ENCODE measurements at places on chromosomes 11 and 22. TPM values are rescaled to one million over a fixed set of nuclear protein-coding genes. Genes with fewer than 3 reads are reported as not detected.

CDCA5 gene
- 14.8 TPM for total RNA-seq

SH3BP1 gene
- total RNA-seq = 11.6 TPM

DNA sequence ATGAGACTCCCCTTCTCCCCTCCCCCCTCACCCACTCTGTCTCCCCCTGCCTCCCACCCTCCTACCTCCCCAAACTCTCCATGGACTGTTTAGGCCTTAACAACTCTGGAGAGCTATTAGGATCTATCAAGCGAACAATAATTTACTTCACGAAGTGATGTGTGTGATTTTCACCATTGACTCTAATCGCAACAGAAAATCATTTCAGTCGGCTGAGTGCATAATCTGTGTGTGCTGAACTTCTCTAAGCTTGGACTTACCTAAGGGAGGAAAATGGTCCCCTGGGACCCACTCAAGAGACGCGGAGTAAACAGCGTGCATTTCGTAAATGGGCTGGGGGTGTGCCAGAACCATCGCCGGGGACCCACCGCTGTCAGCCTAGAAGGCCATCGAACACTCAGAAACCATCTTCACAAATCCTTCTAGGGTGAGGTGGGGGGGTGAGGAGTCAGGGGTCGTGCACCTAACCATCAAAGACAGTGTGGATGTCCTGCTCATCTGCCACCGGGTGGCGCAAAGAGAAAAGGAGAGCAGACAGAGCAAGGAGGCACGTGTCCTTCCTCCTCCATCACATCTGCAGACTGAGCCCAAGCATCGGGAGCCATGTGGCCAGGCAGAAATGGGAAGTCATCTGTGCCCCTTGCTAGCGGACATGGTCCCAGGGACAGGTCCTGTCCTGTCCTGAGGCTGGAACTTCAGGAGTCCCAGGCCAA lies 62.1 kb upstream of the NUP50 start:
- no peaks in the 10 kb centered on the region for H3K4me1 ChIP-seq
- no peak overlapping the region for H3K4me3 ChIP-seq
- no peak overlapping the region for H3K27ac ChIP-seq
- H3K36me3 ChIP-seq = no peaks in the 10 kb centered on the region
- peak; percentile 50 for DNase-seq

YPEL4 gene
- not detected for total RNA-seq

- H3K27me3 ChIP-seq = no peaks in the 10 kb centered on the region
- no peak for DNase-seq
- H3K4me1 ChIP-seq = no peaks in the 10 kb centered on the region
- no peak overlapping the region for H3K4me3 ChIP-seq
These were observed 25.0 kb downstream of the MTMR3 start for GRCh38 chr22:29907753-29908515.

DNA sequence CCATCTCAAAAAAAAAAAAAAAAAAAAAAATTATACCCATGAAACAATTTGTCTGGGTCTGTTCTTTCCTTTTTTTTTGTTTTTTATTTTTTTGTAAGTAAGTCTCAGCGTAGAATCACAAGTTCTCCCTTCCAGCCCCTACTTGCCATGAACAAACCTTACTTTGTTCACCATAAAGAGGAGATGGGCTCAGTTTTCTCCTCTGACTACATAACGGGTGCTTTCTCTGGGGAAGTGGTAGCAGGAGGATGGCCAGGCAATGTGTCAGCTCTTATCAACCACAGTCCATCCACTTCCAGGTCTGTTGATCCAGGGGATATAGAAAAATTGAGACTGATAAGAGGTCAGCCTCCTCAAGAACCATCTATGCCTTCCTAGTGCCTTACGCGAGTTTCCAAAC lies 11.0 kb downstream of the ASCC2 start:
- H3K4me1 ChIP-seq = peaks cover 41% of the 10 kb centered on the region
- no peak overlapping the region for H3K4me3 ChIP-seq
- peaks cover 6% of the 10 kb centered on the region for H3K27me3 ChIP-seq
- H3K27ac ChIP-seq = no peak overlapping the region

DNA sequence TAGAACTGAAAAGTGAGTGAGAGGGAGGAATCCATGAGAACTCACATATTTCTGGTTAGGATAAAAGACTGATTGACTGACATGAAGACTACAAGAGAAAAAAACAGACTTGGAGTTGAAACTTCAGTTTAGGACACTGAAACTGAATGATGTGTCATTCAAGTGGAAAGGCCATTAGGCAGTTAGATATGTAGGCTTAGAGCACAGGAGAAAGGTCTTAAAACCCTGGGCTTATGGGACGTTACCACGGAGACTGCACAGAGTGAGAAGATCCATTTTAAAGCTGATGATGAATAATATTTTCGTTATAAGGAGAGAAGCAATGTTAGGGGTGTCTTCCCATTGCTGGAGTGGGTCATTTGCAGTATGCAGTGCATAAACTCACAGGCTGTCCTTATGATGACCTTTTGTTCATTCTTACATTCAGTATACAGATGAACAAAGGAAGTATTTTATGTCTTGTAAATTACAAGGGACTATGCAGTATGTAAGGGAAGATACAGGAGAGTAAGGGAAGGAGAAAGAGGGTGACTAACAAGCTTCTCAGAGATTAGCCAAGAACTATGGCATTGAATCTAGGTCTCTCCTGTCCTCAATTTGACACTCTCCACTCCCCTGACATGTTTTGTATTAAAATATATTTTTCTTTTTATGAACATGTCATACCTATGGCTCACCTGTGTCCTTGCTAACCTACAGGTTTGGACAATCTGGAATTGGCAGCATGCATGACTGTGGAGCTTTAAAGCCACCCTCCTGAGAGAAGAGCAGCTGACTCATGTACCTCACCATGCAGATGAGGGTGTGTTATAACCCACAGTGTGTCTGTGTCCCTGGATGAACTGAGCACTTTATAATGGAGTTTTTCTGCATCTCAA lies 63.7 kb downstream of the MAML2 start:
- H3K4me3 ChIP-seq = no peak overlapping the region
- DNase-seq = no peak
- no peaks in the 10 kb centered on the region for H3K27me3 ChIP-seq
- H3K36me3 ChIP-seq = no peaks in the 10 kb centered on the region

C22orf42 gene
- not detected for total RNA-seq

BACE1-AS gene
- 10.2 TPM for total RNA-seq

DNA sequence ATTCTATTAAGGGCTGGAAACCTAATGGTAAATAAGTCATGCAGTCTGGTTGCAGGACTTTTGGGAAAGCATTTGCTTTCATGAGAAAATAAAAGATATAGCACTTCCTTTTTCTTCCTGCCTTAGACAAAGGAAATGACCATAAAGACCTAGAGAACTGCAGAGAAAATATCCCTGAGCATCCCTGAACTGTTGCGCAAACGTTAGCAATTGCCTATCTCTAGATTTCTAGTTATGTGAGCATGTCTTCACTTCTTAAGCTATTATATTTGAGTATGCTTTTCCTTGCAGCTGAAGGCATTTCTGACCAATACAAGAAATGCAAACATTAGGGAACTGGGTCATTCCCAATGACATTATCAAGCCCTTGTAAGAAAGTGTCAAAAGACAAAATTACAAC lies 110.6 kb downstream of the KIF18A start:
- no peak for DNase-seq
- H3K27ac ChIP-seq = no peak overlapping the region
- H3K36me3 ChIP-seq = peaks cover 7% of the 10 kb centered on the region
- H3K27me3 ChIP-seq = no peaks in the 10 kb centered on the region

SFI1 gene
- 24.8 TPM for total RNA-seq

DLG2 gene
- 5.1 TPM for total RNA-seq

DNA sequence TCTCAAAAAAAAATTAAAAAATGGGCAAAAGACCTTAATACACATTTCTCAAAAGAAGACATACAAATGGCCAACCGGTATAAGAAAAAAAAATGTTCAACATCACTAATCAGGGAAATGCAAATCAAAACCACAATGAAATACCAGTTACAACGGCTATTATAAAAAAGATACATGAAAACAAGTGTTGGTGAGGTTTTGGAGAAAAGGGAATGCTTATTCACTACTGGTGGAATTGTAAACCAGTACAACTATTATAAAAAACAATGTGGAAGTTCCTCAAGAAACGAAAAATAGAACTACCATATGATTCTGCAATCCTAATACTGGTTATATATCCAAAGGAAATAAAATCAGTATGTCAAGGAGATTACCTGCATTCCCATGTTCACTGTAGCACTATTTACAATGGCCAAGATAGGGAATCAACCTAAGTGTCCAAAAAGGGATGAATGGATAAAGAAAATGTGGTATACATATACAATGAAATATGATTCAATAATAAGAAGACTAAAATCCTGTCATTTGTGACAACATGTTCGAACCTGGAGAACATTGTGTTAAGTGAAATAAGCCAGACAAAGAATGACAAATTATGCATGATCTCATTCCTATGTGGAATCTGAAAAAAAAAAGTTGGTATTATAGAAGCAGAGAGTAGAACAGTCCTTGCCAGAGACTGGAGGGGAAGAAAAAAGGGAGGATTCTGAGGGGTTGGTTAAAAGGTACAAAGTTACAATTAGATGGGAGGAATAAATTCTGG lies 256.9 kb upstream of the PITPNB start:
- no peaks in the 10 kb centered on the region for H3K27me3 ChIP-seq
- no peak for DNase-seq
- no peak overlapping the region for H3K4me3 ChIP-seq

GRCh38 chr22:31279821-31280505 lies 12.3 kb downstream of the PIK3IP1 start:
- H3K4me1 ChIP-seq = peaks cover 35% of the 10 kb centered on the region
- DNase-seq = no peak
- H3K27me3 ChIP-seq = peaks cover 18% of the 10 kb centered on the region
- H3K4me3 ChIP-seq = peak overlapping the region; percentile 16

DNA sequence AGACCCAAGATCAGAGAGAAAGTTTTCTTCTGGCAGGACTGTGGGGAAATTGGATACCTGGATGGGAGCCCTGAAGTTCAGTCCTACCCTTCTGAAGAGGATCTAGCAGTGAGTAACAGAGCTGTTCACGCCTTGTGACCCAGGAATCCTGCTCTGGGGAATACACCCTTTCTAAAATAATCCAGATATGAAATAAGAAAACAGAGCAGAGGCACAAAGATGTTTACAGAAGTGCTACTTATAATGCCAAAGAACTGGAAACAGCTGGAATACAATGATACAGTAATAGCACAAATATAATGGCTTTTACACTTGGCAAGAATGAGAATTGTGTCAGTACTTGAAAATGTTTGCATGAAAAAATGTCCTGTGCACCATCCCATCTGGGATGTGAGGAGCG lies 304.0 kb upstream of the NARS2 start:
- peaks cover 5% of the 10 kb centered on the region for H3K4me1 ChIP-seq
- H3K27ac ChIP-seq = no peak overlapping the region
- peaks cover 13% of the 10 kb centered on the region for H3K36me3 ChIP-seq

DNA sequence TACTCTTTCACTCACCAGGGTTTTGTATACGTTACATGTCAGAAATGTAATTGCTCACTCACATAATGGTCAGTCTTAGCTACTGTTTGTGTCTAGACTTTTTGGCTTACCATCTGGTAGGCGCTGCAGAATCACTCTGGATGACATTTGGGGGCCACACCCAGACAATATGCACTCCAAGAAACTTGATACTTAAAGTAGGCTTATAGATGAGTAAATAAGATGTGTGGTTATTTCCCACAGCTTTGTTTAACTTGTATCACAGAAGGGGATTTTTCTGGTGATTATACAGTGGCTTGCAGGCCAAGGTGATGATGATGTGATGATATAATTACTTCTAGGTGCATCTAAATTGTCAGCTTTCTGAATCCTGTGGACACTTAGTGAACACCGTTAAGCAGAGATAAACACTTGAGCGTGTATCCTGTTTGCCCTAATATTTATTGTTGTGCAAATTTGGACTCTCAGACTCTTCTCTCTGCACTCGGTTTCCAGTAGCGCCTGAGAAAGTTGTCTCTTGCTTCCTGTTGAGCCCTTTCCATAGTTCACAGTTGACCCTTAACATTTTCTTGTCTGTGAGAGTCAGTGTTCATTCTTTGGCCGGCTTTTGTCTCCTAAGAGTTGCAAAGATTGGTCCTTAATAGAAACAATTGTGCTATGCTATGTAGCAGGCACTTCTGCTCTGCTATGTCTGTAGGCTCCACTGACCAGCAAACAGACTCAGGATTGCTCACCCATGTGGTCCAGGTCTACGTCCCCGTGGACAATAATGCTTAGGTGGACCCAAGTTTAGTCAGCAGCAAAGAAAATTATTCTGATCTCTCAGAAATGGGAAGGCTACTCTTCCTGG lies 89.3 kb downstream of the PRR5L start:
- peaks cover 60% of the 10 kb centered on the region for H3K4me1 ChIP-seq
- H3K27ac ChIP-seq = no peak overlapping the region
- H3K27me3 ChIP-seq = peaks cover 9% of the 10 kb centered on the region
- peaks cover 45% of the 10 kb centered on the region for H3K36me3 ChIP-seq
- DNase-seq = no peak

GRCh38 chr22:22433770-22434169 lies 74.8 kb downstream of the ZNF280B start:
- no peaks in the 10 kb centered on the region for H3K36me3 ChIP-seq
- H3K4me1 ChIP-seq = peaks cover 18% of the 10 kb centered on the region
- H3K27ac ChIP-seq = no peak overlapping the region
- H3K27me3 ChIP-seq = no peaks in the 10 kb centered on the region

TMEM109 gene
- total RNA-seq = 95.1 TPM

GRCh38 chr22:22316589-22316988 lies 72.0 kb downstream of the VPREB1 start:
- no peak overlapping the region for H3K4me3 ChIP-seq
- peaks cover 39% of the 10 kb centered on the region for H3K36me3 ChIP-seq
- H3K27me3 ChIP-seq = no peaks in the 10 kb centered on the region

TRPC6 gene
- total RNA-seq = 0.51 TPM

DNA sequence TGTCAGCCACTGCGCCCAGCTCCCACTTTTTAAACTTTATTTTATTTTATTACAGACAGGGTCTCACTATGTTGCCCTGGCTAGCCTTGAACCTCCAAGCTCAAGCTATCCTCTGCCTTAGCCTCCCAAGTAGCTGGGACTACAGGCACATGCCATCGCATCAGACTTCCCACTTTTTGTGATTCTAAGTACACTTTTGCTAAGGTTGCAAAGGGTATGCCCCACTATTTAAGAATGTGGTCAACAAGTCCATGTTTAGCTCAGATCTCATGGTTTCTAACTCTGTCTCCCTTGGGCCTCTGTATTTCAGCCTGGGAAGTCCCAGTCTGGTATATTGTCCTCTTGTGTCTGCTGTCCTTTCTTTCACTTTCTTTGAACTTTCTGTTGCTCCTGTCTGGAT lies 35.3 kb downstream of the EXPH5 start:
- H3K36me3 ChIP-seq = no peaks in the 10 kb centered on the region
- DNase-seq = no peak
- no peak overlapping the region for H3K27ac ChIP-seq
- no peak overlapping the region for H3K4me3 ChIP-seq
- peaks cover 9% of the 10 kb centered on the region for H3K4me1 ChIP-seq

GRCh38 chr11:69950120-69950519 lies 128.0 kb upstream of the ANO1 start:
- H3K4me3 ChIP-seq = no peak overlapping the region
- peaks cover 12% of the 10 kb centered on the region for H3K27me3 ChIP-seq
- peaks cover 4% of the 10 kb centered on the region for H3K36me3 ChIP-seq
- peak; percentile 54 for DNase-seq

- H3K4me1 ChIP-seq = peaks cover 22% of the 10 kb centered on the region
- no peak overlapping the region for H3K4me3 ChIP-seq
- H3K27me3 ChIP-seq = peaks cover 13% of the 10 kb centered on the region
- H3K27ac ChIP-seq = no peak overlapping the region
- peaks cover 23% of the 10 kb centered on the region for H3K36me3 ChIP-seq
- DNase-seq = no peak
These were observed 20.9 kb downstream of the ARHGAP1 start for GRCh38 chr11:46679241-46680163.

ABTB2 gene
- total RNA-seq = 72.8 TPM

All from endothelial cell (in vitro differentiated cells).